ENCODE measurements at places on chromosomes 11 and 22.

DNA sequence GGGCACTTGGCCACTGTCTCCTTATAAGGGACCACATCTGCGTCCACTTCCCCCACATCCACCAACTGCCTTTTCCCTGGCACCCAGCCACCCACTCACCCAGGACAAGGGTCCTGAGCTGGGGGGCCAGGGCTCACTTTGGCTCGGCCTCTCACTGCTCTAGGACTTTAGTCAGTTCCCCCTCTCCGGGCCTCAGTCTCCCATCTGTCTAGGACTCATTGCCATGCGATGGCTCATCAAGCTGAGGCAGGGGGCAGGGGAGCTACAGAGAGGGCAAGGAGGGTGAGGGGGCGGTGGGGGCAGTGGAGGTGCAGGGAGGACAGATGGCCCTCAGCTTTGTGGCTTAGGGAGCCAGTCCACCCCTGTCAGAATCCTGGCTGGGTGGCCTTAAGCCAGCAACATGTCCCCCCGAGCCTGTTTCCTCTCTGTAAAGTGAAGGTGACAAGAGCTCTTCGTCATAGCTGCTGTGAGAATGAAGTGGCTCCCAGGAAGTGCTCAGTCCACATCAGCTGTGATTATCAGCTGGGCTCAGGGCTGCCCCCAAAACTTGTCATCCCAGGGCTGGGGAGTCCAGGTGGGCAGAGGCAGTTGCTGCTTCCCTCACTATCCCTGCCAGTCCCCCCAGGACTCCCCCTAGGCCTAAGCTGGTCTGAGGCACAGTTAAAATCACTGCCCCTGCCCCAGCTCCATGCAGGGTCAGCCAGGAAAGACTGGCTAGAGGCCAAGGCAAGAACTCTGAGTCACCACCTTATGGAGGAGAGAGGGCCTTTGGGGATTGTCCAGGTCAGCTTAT is 14.9 kb downstream of the RAC2 start:
- DNase-seq: no peak

DNA sequence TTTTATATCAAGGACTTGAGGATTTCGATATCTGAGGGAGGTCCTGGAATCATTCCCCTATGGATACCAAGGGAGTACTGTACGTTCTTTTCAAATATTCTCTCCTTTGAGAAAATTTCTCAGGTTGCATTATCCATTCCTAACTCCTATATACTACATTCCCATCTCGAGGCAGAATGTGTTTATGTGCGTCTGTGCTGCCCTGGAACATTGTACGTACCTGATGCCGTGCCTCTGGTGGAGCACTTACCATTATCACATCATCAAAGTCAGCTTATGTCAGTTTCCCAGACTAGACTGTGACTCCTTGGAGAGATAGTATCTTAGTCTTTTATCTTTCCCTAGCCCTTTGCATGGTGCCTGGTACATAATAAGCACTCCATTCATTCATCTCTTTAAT is 21.7 kb downstream of the UBASH3B start:
- DNase-seq: no peak

DNA sequence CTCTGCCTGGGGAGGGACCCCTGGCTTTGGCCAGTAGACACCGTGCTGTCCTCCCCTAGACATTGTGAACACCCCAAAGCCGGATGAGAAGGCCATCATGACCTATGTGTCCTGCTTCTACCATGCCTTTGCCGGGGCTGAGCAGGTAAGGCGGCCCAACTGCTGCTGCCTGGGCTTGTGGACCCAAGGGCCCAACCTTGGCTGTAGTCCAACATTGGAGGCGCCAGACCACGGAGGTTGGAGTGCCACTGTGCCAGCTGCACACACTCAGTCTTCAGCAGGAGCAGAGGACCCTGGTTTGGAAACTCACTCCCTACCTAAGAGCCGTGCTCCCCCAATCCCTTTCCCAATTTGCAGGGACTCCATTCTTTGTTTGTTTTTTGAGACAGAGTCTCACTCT is 9.4 kb downstream of the ACTN3 start:
- no peak for DNase-seq

DNA sequence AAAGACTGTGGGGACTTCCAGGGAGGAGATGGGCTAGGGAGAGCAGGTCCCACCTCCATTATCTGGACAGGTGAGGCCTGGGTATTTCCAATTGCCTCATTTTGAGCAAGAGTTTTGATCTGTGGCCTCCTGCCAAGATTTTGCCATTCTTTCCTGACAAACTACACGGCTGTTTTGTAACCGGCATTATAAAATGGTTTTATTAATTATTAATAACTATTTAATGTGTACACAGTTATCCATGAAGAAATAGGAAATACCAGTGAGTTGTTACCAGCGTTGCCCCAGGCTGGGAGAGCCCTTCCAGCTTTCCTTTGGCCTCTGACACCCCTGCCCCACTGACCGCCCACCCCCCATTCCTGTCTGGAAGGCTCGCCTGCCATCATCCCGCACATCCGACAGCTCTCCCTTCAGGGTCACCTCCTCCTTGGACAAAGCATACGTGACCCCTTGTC is 14.9 kb upstream of the SEC14L3 start:
- no peak for DNase-seq

DNA sequence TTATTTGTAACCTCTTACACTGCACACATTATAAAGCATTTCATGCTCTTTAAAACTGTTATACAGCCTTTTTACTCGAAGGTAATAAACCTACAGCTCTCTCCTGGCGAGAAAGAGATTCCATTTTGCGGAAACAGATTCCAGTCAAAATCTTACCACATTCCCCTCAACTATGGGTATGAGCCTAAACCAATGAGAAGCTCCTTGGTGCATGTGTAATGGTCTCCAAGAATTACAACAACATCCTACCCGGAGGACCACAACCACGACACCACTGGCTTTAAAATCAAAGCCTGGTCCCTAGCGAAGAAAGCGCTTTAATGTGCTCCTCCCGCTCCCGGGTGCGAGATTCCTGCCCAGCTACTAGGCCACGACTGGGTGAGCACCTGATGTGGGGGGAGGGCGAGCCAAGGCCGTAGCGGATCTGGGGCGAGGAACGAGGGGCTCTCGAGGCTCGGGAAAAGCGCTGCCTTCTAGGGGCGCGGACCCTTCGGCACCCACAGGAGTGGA is 821 bp downstream of the CELF1 start:
- no peak for DNase-seq

- no peak for DNase-seq
Observed at GRCh38 chr11:1779034-1779805, 15.5 kb upstream of the CTSD start.

DNA sequence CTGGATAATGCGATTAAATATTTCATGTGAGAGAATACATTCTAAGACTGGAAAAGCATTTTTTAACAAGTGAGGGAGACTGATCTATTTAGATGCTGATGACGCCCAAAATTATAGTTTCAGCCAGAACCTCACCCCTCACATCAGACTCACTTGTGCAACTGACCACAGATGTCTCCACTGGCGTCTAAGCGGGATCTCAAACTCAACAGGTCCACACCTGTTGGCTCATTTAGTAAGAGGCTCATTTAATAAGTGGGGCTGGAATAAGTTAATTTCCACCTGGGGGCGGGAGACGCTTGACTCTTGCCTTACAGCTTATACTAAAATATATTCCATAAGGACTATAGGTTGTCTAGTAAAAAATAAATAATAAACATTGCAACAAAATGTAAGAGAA is 47.5 kb downstream of the MORC2 start:
- DNase-seq: no peak

DNA sequence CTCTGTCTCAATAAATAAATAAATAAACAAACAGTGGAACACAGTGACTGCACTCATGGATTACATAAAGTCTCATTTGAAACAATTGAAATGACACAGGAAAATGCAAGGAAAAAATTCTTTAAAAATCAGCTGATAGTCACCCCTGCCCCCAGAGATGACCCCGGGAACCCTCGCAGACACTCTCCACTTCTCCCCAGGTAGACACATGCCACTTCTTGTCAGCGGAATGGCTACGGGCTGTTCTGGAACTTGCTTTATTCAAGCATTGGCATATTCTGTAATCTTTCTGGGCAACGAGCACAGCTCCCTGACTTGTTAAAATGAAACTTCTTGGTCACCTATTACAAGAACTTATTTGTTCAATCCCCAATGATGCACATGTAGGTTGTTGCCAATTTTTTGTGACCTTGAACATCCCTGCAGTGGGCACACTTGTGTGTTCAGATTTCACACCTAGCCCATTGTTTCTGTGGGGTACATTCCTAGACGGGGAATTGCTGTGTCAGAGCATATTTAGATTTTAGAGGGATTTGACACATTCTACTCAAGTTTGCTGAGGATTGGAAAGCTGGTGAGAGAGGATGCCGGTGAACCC is 32.8 kb downstream of the MYEOV start:
- DNase-seq: no peak

GRCh38 chr22:17087498-17088131 is 2.8 kb downstream of the IL17RA start:
- DNase-seq: no peak

DNA sequence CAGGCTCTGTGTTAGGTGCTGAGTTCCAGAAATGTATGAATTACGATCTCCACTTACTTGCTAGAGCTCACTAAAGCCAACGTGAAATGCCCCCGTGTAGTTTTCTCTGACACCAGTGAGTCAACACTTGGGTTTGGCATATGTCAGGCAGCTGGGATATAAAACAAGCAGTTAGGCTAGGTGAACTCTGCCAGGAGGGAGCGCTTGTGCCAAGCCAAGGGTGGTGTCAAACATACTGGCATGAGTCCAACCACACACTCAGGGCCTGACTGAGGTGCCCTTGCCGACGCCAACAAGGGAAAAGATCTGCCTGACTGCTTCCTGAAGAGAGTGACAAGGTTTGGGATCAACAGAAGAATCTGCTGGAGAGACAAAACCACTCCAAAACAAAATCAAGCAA is 167.8 kb upstream of the NARS2 start:
- DNase-seq: no peak

All from CMK (cell line).